Activated naive CD4-positive, alpha-beta T cell (primary cell): ENCODE measurements at places on chromosomes 7 and 10.

DNA sequence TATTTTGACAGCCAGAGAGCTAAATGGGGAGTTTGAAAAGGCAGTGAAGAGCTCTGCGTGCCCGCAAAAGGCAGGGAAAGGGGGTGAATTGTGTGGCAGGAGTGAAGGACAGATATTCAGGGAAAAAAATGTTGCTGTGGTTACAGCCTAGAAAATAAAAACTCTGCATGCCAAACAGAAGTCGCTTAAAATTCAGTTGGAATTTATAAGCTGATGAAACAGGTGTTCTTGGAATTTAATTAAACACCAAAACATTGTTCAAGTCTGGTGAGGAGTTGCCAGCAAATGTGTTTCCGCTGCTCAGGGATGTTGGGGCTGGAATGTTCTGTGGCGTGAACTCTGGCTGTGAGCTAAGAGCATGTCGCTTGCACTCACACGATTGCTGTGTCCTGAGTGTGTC, 169.3 kb downstream of the ADRA2A start:
- DNase-seq, result no peak

DNA sequence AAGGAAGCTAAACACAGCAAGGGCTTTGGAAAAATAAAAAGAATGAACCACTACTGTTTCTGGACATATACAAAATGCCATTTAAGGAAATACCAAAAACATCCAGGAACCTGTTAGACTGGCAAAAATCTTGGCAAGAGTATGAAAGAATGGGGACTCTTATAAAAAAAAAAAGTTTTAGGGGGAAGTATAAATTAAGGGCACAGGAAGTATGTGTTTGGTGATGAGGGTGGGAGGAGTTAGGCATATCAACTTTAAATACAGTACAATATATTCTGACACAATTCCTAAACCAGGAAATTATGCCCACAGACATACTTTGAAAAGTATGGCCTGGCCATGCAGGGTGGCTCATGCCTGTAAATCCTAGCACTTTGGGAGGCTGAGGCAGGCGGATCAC, 74.2 kb downstream of the WAPL start:
- no peak for DNase-seq

DNA sequence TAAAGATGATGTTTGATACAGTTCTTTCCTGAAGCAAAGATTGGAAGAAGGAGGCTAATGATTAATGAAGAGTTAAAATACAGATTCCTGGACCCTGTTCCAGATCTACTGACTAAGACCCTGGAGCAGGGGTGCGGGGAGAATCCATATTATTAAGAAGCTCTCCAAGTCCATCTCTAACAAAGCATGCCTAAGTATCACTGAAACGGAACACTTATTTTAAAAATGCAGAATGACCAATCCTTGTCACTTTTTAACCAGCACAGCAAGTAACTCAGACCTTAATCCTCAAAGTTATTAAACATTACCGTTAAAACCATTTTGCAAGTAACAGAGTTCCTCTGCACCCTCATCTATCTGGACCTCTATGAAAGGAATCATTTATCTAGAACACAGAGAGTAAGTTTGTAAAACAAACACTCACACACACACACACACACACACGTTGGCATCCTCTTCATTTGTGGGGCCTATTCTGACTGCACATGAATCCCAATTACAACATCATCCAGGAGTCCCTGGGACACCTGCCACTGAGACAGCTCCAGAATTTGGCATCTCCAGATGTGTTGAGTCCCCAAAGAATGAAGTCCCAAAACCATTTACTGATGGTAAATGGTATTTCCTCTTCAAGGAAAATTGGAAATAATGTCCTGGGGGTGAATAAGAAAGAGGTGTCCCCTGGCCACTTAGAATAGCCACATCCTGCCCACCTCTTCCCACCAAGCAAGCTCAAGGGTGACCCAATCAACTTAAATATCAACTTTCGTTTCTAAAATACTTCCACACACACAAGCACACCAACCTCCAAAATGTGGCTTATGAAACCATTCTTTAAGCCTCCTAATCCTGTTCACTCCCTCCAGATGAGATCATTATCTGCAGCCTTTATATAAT, 117.5 kb downstream of the PARD3 start:
- DNase-seq, result no peak

DNA sequence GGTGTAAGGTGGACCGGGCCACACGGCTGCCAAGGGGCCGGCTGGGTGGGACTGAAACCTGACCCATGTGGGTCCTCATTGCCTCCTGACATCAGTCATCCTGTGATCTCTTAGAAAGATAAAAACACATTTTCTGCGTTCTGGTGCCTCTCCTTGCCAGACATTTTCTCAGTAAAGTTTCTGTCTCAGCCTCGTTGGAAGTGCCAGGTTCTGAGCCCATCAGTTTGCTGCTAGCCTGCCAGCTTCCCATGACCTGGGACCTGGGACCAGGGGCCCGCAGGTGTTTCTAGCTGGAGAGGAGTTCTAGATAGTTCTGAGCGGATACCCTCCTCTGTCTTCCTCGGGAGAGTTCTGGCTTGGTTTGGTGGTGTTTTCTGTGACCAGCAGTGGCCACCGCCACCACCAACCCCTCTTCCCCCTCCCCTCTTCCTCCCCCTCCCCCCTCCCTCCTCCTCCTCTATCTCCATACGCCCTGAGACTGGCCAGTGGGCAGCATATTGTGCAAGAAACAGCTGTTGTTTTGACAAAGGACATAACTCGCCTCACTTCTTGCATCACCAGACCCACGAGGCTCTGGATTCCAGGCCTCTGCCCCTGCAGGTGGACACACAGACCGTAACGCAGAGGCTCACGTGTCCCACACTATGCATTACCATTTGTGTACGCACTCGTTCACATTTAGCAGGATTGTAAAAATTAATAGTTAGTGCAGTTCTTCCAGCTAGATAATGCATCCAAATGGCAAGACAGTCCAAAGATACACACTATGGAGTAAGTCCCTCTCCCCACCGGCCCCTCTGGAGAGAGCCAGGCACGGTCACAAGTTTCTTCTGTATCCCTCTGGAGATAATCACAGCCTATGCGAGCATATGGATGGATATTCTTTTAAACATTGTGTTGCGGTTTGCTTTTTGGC, 94.6 kb downstream of the CUX1 start:
- DNase-seq, result no peak

- DNase-seq, result no peak
Observed at GRCh38 chr10:83516788-83517187, 622.5 kb upstream of the GHITM start.

- no peak for DNase-seq
Observed at GRCh38 chr10:26697922-26698608, 564 bp downstream of the PDSS1 start.

DNA sequence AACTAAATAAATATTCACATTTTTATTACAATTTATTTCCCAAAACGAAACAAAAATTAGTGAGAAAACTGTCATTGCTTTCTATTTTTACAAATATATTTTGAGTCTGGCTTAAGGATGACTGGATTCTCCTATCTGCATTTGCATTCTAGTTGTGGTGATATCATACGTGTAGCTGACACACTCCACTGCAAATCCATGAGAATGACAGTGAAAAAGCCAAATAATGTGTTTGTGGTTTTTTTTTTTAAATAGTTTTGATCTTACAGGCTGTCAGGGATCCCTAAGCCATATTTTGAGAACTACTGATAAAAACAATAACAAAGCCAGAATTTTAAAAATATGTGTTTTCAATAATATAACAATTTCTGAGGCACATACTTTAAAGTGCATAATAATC, 5.8 kb upstream of the STAMBPL1 start:
- DNase-seq, result no peak

DNA sequence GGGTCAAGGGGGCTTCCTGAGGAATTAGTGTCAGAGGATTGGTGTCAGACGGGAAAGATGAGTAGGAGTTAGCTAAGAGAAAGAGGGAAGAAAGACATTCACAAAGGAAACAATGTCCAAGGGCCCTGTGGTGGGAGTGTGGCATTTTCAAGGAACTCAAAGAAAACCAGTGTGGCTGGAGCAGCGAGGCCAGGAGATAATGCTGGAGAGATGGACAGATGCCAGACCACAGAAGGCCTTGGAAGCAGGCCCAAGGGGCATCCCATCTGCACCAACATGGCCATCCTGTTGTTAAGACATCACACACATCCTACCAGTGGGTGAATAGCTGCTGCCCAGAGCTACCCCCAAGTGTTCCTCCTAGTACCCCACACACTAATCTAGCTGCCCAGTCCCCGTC, 36.1 kb upstream of the CUL1 start:
- no peak for DNase-seq

DNA sequence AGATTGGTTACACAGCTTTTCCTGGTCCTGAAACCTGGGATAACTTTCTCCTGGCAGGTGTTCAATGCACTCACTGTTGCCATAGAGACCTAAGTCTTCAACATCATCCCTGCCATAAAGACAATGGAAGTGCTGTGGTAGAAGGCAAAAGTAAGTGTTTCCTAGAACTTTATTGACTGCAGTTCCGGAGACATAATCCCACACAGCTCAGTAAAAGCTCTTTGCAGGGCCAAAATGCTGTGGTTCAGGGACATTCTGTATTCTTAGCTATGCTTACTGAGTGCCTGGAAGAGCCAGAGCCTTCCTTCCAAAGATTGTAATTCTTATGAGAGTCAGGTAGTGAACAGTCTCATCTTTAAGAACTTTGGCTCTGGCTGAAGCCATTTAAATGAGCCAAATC, 5.3 kb downstream of the WIPF3 start:
- no peak for DNase-seq

GRCh38 chr7:84712374-84713121, 474.3 kb downstream of the SEMA3D start:
- no peak for DNase-seq

DNA sequence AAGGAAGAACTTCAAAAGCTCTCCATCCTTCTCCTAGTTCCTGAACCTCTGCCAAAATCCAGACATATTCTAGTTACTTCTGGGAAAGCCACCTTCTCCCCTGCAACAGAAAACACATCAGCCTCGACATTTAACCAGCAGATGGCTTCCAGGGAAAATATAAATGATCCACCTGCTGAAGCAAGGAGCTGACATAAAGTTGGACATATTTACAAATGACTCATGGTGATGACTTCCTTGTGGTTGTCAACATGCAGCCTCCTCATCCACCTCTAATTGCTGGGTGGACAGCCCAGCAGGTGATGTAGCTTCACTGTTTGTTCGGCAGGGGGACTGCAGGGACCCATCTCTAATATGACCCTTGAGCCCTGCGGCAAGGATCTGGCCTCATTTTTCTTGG, 266.0 kb downstream of the C7orf25 start:
- DNase-seq, result no peak

- DNase-seq, result no peak
Observed at GRCh38 chr7:35647171-35647574, 47.8 kb downstream of the HERPUD2 start.

GRCh38 chr10:27558612-27559020, 54.5 kb downstream of the RAB18 start:
- DNase-seq, result no peak

- no peak for DNase-seq
Observed at GRCh38 chr7:14905764-14906163, 3.2 kb upstream of the DGKB start.

GRCh38 chr7:48636391-48637015, 287.8 kb upstream of the CDC14C start:
- no peak for DNase-seq

DNA sequence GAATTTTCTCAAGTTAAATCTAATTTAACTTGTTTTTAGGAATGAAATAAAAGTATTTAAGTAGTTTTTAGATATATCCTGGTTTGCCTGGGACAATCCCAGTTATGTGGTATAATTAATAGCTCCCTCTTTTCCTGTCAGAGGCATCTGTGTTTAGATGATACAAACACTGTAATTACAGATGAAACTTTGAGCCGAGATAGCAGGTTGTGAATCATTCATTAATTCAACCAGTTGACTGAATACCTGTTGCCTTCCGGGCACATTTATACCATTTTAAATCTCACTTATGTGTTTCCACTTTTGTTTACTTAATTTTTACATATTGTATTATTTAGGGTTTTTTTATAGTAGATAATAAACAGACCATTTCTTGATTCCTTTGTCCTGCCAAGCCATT, 82.1 kb upstream of the GATA3 start:
- DNase-seq, result no peak

- no peak for DNase-seq
Observed at GRCh38 chr7:1220977-1221745, 11.5 kb upstream of the UNCX start.

DNA sequence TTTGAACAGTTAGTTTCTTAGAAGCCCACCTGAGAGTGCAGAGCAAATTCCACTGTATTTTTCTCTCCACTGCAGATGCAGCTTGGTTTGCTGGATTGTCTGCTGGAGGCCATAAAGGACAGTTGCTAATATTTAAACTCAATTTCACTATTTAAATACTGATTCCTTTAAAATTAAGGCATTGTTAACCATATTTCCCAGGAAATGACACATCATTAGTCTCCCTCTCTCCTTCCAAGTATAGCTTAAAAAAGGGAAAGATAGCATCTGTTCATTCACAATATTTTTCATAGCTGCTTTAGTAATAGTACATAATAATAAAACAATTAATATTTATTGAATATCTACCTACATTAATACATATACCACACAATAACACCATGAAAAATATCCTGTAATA, 252.9 kb downstream of the HGF start:
- no peak for DNase-seq

- DNase-seq, result no peak
Observed at GRCh38 chr10:67705921-67706320, 9.9 kb upstream of the CTNNA3 start.

GRCh38 chr10:7610651-7611389, 55.9 kb downstream of the ITIH5 start:
- DNase-seq, result no peak

- DNase-seq, result no peak
Observed at GRCh38 chr7:8109196-8110022, 140.8 kb downstream of the GLCCI1 start.

DNA sequence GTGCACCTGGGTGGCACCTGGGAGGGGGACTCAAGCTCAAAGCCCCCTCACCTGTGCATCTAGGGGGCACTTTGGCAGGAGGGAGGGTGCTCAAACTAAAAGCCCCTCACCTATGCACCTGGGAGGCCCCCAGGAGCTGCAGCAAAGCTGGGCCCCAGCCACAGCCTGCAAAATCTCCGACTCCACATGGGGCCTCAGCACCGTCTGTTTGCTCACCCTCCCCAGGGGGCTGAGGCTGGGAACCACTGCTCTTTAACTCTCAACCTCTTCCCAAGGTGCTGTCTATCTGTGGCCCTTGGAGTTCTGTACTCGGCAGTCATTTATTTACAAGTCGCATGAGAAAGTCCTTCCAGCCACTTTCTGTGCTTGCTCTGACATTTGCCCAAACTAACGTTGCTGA, 458.4 kb downstream of the DNAJB6 start:
- DNase-seq, result no peak

GRCh38 chr10:51139176-51139575, 64.9 kb downstream of the PRKG1 start:
- no peak for DNase-seq

GRCh38 chr10:131173484-131174210, 137.9 kb downstream of the TCERG1L start:
- no peak for DNase-seq

- DNase-seq, result no peak
Observed at GRCh38 chr7:121689749-121690148, 183.2 kb upstream of the PTPRZ1 start.

DNA sequence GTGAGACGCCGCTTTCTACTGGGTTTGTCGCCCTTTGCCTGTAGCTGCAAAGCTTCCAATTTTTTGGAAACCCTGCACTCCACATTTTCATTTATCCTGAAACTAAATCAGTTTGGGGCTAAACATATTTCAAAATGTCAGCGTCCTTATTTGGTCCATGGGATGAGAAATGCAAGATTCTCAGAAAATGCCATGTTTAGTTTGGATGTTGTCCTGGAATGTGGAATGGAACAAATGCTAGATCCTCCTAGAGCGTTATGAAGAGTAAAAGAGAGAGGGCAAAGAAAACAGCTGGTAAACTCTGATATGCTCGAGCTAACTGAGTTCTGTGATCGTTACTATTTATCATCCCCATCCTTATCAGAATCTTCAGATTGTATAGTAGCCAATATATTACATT, 236.9 kb downstream of the KLF6 start:
- no peak for DNase-seq
